ENCODE measurements at places on chromosomes 2 and 18.

- DNase-seq = no peak
These were observed 91.3 kb upstream of the ZFP36L2 start for GRCh38 chr2:43317680-43318079.

- DNase-seq = no peak
These were observed 43.6 kb downstream of the SCTR start for GRCh38 chr2:119480718-119481142.

DNA sequence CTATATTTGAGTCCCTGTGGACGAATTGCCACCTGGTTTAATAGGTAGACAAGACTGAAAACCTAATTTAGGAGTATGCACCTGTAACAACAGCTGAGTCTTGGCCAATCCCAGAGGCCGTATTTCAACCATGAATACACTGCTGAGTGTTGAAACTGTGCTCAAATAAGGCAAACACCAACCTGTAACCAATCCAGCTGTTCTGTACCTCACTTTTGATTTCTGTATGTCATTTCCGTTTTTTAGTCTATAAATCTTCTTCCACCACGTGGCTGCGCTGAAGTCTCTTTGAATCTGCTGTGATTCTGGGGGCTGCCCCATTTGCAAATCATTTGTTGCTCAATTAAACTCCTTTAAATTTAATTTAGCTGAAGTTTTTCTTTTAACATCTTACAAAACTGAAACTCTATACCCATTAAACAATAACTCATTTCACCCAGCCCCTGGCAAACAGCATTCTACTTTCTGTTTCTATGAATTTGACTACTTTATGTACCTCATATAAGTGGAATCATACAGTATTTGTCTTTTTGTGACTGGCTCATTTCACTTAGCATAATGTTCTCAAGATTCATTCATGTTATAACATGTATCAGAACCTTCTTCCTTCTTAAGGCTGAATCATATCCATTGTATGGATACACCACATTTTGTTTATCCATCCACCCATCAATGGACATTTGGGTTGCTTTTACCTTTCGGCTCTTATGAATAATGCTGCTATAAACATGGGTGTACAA, 7.5 kb upstream of the YPEL5 start:
- DNase-seq = peak; percentile 66

DNA sequence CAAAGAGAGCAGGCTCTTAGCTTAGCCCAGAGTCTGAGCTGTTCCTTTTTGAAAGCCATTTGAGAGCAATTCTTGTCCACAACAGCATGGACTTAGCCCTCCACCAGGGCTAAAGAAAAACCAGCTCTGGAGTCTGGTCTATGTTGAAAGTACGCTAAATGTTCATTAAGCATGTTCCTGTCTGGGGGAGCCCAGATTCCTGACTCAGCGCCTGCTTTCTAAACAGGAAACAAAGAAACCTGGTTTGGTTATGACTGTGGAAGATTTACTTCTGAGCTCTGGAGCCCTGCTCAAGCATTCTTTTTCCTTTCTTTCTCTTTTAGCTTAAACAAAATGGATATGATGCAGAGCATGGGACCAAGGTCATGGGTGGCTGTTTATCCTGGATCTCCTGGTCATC, 279.8 kb downstream of the RBM43 start:
- no peak for DNase-seq

DNA sequence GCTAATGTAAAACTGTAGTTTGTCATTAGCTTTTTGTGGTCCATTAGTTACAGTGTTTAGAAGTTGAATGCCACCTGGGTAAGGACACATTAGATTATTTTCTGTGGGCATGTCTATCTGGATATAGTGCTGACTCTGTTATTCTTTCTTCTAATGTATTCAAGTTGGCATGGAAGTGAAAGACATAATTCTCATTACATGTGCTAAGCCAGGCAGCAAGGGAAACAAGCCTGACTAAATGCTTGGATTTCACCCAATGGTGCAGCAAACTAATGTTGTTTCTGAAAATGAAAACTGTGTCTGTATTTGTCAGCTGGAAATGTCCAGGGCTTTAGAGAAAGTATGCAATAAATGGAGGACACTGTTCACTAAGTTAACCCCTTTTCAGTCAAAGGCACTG, 100.7 kb downstream of the NUP35 start:
- no peak for DNase-seq

GRCh38 chr18:76131738-76132137, 363.3 kb downstream of the ZNF516 start:
- no peak for DNase-seq

DNA sequence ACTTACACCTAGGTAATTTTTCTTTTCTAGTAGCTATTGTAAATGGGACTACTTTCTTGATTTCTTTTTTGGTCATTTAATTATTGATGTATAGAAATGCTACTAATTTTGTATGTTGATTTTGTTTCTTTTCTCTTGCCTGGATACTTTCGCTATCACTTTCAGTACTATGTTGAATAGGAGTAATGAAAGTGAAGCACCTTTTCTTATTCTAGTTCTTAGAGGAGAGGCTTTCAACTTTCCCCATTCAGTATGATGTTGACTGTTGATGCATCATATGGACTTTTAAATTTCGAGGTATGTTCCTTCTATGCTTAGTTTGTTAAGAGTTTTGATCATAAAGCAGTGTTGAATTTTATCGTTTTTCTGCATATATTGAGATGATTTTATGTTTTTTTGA, 142.5 kb downstream of the CDH19 start:
- no peak for DNase-seq

DNA sequence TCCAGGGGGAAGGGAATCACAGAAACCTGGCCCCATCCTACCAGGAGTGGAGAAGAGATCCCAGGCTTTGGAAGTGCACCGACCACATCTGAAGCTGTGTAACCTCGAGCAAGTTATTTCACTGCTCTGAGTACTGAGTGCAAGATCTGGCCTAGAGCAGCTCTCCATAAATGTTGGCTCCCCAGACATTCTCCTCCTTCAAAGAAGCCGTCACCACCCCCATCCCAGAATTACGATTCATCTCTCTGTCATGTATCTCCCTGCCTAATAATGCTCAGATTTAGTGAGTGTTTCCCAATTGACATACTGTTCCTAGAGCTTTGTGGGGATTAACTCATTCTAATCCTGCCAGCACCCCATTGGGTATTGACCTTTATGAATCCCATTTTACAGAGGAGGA, 51.7 kb downstream of the TNS1 start:
- DNase-seq = no peak

Data from CD4-positive, alpha-beta T cell treated with Interleukin-17A for 1 hour (primary cell).